ENCODE measurements at places on chromosomes 6 and 20. TPM values are rescaled to one million over a fixed set of nuclear protein-coding genes. Genes with fewer than 3 reads are reported as not detected.

UBE3D gene
- total RNA-seq: 2.8 TPM

KIF6 gene
- total RNA-seq: 1.4 TPM

SNAP25 gene
- 4.3 TPM for total RNA-seq

OTOR gene
- not detected for total RNA-seq

FOXS1 gene
- total RNA-seq: not detected

DYNLT2 gene
- 0.35 TPM for total RNA-seq

LY6G6C gene
- not detected for total RNA-seq

CTAGE9 gene
- not detected for total RNA-seq

All from myometrial cell (primary cell).